ENCODE measurements at places on chromosomes 3 and 15. TPM values are rescaled to one million over a fixed set of nuclear protein-coding genes. Genes with fewer than 3 reads are reported as not detected.

Gene SIDT1
- 4.2 TPM for total RNA-seq

Gene ROBO1
- 33.9 TPM for total RNA-seq

Gene CYP8B1
- total RNA-seq = not detected

DNA sequence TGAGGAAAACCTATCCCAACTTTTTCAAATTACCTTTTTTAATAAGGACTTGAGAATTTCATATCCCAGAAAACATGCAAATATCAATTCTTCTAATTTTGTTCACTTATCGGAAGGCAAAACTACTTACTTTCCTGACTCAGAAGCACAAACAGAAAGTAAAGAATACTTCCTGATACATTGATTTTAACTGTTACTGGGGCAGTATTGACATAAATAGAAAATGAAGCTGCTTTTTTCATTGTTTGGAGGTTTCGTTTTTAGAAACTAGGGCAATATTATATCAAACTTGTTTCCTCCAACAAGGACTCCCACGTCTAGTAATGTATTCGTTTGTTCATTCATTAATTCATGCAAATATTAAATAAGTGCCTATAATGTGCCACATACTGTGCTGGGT, 19.1 kb downstream of the PAQR9 start:
- DNase-seq = no peak
- H3K27ac ChIP-seq = no peak overlapping the region
- no peak overlapping the region for H3K4me3 ChIP-seq
- no peaks in the 10 kb centered on the region for H3K4me1 ChIP-seq

GRCh38 chr3:129310111-129311011, 31.7 kb downstream of the HMCES start:
- H3K4me3 ChIP-seq = no peak overlapping the region
- peaks cover 40% of the 10 kb centered on the region for H3K4me1 ChIP-seq
- peak overlapping the region; percentile 79 for H3K27ac ChIP-seq
- H3K36me3 ChIP-seq = peaks cover 15% of the 10 kb centered on the region
- no peaks in the 10 kb centered on the region for H3K27me3 ChIP-seq
- DNase-seq = no peak

All from thymus (tissue), 14 donors.